ENCODE measurements at places on chromosomes 6 and 20. TPM values are rescaled to one million over a fixed set of nuclear protein-coding genes. Genes with fewer than 3 reads are reported as not detected.

GRCh38 chr6:91387290-91388059 is 800.6 kb upstream of the MAP3K7 start:
- H3K27me3 ChIP-seq: no peaks in the 10 kb centered on the region
- no peaks in the 10 kb centered on the region for H3K36me3 ChIP-seq
- H3K4me3 ChIP-seq: no peak overlapping the region
- no peaks in the 10 kb centered on the region for H3K4me1 ChIP-seq
- DNase-seq: peak; percentile 90

DNA sequence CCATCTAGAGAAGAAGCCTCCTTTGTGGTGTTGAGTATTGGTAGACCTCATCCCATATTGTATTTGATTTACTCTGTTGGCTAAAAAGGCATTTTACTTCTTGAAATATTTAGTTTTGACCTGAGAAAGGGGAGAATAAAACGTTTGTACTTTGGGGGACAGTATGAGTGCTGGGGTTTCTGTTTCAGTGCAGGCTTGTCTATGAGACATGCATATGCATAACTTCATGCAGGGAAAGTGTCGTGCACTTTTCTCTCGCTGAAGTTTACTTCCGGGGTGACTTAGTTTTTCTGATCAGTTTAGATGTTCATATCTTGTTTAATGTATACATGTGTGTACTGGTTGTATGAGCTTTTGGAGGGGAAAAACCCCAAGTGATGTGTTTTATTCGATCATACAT is 59.5 kb downstream of the UTRN start:
- no peaks in the 10 kb centered on the region for H3K27me3 ChIP-seq
- H3K4me1 ChIP-seq: no peaks in the 10 kb centered on the region
- no peak overlapping the region for H3K27ac ChIP-seq
- peaks cover 3% of the 10 kb centered on the region for H3K36me3 ChIP-seq
- DNase-seq: no peak
- H3K4me3 ChIP-seq: no peak overlapping the region

The VWA7 gene
- 0.29 TPM for total RNA-seq

- DNase-seq: peak; percentile 68
- peaks cover 100% of the 10 kb centered on the region for H3K27me3 ChIP-seq
- no peaks in the 10 kb centered on the region for H3K4me1 ChIP-seq
These were observed 39.5 kb downstream of the NCR2 start for GRCh38 chr6:41374618-41375590.

- H3K36me3 ChIP-seq: no peaks in the 10 kb centered on the region
- no peak overlapping the region for H3K4me3 ChIP-seq
- H3K27me3 ChIP-seq: no peaks in the 10 kb centered on the region
- no peaks in the 10 kb centered on the region for H3K4me1 ChIP-seq
- no peak for DNase-seq
These were observed 221.4 kb downstream of the CDKAL1 start for GRCh38 chr6:20755631-20756030.
